ENCODE measurements at places on chromosomes 12 and 14.

DNA sequence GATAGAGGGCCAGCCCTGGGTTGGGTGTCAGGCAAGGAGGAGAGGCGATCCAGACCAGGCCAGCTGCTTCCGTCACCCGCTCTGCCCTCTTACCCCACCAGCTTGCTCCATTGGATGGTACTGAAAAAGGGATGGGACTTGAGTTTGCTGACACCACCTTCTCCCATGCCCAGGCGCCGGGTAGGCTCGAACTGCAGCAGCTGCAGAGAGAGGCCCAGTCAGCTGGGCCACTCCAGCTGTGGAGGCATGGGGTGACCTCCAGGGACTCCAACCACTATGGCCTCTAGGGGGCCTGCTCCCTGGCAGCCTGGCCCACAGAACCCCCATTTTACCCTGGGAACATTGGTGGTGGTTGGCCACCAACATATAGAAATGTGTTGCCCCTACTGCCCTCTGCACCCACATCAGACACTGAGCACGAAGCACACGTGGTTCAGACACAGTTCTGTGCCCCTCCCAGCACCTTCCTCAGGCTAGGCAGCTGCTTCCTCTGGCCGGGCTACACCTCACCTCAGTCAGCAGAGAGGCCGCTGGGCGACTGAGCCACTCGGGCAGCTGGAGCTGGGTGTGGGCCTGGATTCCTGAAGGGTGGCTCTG, 16.0 kb downstream of the RPS6KL1 start:
- DNase-seq = no peak

GRCh38 chr12:68119250-68119649, 40.3 kb downstream of the IFNG start:
- DNase-seq = no peak

GRCh38 chr12:118371321-118372282, 1.1 kb downstream of the TAOK3 start:
- no peak for DNase-seq

GRCh38 chr12:20527417-20528163, 159.3 kb downstream of the PDE3A start:
- DNase-seq = no peak

DNA sequence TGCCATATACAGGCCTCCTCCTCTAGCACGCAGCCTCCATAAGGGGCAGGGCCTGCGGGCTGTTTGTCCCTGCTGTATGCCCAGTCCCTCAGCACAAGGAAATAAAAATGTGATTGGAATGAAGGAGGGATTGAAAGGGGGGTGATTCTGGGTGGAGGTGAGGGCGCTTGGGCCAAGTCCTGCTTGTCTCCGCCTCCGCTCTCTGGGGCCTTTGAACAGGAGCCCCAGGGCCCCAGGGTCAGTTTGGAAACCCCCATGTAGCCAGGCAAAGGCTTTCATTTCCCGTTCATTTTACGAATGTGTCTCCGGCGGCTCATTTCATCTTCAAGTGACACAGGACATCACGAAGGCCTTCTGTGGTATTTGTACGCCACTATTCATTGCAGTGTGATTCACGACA, 4.5 kb upstream of the CACNA2D4 start:
- no peak for DNase-seq

GRCh38 chr12:18461758-18462157, 200.4 kb downstream of the PIK3C2G start:
- no peak for DNase-seq

DNA sequence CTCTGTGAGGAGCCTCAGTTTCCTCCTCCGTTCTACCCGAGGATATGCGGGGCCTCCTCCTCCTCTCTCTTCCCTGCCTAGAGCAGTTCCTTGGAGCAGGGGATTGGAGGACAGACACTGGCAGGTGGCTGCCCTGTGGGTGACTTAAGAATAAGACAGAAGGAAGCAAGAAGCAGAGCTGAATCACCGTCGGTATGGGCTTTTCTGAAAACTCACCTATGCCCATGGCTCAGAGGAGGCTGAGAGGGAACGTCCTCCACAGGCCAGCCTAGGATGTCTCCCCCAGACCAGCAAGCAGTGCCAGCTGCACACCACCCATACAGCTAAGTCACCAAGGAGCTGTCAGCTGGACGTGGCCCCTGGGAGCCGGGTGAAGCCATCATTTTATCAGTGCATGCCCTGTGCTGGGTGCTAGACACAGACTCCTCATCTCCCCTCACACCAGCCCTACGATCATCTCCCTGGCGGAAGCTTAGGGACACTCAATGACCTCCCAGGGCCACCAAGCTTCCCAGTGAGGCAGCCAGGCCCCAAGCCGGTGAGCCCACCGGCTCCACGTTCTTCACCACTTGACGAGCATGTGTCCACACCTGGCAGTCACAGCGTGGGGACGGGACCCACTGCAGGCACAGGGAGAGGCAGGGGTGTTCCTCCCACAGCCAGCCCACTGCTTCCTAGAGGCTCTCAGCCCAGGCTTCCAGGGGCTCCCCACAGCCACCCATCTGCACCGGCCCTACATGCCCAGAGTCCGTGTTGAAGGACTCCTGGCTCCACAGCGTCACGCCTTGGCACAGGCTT, 21.4 kb downstream of the ITPK1 start:
- DNase-seq = no peak

DNA sequence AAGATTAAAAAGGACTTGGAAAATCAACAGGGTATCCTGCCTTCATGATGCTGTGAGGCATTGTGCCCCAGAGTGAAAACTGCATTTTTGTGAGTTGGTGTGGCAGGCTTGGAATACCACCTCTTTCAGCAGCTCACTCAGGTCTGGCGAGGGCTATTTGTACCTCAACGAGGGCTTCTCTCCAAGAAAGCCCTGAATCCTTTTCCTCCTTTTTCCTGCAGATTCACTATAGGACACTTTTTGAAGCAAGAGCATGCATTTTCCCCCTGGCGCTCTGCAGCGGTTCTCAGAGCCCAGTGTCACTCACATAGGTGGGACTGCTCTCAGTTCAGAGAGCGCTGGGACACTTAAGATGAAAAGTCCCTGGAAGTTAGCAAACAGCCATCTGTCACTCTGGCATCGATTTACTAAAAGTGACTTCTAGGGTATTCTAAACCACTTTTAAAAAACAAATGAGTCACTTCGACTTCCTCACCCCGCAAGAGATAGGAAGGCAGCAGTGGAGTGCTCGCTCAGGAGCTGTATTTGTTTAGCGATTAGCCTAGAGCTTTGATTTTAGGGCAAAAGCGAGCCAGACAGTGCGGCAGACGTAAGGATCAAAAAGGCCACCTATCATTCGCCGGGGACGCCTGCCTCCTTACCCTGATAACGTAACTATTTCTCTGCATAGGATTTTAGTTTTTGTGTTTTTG, 782 bp upstream of the LGR5 start:
- DNase-seq = no peak

Measured in GM18507 (cell line).